ENCODE measurements at places on chromosomes 4 and X.

DNA sequence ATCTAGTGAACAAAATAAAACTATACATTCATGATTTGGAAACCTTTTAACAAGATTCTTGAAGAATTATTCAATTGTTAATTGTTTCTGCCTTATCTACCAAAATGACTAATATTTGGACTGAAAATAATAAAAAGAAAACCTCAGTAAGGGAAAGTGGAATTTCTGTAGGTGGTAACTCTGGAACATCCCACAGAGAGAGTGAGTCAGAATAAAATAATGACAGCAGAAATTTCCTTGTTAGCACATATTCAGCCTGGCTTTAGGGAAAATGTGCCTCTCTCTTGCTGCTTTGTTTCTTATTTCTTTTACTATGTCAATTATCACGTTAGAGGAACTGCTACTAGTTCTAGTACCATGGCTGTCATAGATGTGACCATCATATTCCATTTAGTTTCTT lies 421.5 kb upstream of the GNPDA2 start:
- DNase-seq, result no peak

DNA sequence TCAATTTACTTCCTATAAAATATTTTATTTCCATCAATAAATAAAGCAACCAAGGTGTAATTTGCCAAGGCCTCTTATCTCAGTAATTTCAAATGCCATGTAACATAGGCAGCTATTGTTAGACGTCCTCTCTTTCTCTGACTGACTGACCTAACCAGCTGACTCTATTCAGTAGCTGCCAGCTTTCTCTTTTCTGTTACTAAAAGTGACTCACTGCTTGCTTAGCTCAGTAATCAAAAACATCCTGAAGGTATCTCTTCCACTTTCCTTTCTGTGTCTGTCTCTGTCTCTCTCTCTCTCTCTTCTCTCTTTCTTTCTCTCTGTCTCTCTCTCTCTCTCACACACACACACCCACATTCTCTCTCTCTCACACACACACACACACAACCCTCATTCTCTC lies 134.2 kb downstream of the SPOCK3 start:
- peak; percentile 14 for DNase-seq

DNA sequence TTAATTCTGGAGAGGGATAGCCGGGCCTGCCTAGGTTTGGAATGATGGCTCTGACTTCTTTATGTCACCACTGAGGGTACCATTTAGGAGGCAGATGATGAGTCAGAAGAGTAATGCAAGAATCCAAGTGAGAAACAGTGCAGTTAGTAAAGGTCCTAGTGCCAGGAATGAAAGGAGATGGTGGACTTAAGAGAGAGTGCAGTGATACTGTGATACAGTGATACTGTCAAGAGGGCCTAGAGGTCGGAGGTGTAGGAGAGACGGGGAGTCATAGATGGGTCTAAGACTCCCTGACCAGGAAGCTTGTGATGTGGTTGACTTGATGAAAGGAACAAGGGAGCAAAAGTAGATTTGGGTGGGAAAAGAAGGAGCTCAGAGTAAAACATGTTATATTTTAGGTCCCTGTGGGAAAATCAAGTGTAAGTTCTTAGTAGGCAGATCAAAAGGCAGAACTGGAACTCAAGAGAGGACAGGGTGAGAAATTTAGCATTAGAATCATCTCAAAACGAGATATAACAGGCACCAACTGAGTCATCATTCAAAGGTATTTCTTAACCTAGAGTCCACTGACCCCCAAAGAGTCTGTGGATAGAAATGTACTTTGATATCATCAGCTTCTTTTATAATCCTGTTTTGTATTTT lies 85.0 kb downstream of the NFKB1 start:
- no peak for DNase-seq

DNA sequence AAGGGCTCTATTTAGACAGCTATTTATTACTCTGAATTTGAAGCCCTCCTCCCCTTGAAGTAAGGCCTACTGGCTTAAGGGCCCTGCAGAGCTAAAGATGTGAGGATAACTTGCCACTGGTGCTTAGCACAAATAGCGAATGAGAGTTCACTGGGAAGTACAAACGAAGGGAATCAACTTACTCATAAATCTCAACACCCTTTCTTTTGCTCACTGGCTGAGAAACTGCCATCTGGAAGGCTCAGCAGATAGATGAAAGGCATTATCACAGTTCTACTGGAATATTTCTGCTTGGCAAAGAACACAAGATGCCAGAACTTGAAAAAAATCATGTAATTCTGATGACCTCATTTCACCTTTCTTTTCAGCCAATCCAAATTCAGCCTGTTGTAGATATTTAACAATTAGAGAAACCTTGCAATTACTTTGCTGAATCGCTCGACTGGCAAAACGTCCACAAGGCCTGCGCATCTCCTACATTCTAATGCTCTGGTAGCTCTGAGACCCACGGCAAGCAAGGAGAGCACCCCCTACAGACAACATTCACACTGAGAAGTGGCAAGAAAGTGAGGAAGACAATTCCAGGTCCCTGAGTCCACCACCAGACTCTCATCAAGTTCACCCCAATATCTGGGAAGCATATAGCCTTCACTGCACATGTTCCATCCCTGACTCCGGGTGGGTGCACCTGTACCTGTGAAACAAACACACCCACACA lies 27.5 kb downstream of the TSPAN5 start:
- DNase-seq, result peak; percentile 70

- DNase-seq, result no peak
These were observed 333.2 kb upstream of the FGF13 start for GRCh38 chrX:139044680-139045079.

DNA sequence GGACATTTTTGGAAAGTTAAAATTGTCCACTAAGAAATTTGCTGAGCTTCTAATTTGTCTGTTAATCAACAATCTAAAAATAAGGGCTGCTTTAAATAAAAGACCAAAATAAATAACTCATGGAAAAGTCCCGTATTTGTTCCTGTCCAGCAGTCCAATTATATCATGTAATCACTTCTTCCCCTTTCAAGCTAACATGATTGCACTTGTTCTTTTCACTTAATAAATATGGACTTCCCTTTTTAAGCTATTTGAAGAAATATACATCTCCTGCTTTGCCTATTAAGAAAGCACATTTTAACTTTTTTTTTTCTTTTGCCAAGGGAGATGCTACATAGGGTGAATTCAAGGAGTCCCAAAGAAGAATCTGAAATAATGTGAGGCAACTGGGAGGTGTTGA lies 55.6 kb upstream of the FRAS1 start:
- DNase-seq, result no peak

DNA sequence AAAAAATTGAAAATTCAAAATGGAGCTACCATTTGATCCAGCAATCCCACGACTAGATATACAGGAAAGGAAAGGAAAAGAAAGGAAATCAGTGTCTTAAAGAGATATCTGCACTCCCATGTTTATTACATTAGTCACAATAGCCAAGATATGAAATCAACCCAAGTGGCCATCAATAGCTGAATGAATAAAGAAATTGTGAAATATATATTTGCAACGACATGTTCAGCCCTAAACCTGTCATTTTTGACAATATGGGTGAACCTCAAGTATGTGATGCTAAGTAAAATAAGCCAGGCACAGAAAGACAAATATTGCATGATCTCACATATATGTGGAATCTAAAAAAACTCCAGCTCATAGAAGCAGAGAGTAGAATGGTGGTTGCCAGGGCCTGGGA lies 155.1 kb downstream of the ANXA5 start:
- DNase-seq, result no peak

DNA sequence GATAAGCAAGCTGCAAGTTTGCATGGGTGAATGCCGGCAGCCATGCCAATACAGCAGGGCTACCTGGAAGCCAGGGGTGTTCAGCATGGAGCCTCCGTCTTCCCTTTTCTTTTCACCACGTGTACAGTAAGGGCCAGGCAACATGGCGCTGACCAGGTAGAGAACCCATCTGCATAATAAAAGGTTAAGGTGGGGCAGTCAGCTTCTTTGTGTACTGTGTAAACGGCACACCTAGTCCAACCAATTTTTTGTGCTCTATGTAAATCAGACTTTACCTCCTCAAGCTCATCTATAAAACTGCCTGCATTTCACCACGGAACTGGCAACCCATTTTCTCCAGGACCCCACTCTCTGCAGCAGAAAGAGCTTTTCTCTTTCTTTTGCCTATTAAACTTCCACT lies 286.8 kb upstream of the VCX3A start:
- DNase-seq, result no peak

DNA sequence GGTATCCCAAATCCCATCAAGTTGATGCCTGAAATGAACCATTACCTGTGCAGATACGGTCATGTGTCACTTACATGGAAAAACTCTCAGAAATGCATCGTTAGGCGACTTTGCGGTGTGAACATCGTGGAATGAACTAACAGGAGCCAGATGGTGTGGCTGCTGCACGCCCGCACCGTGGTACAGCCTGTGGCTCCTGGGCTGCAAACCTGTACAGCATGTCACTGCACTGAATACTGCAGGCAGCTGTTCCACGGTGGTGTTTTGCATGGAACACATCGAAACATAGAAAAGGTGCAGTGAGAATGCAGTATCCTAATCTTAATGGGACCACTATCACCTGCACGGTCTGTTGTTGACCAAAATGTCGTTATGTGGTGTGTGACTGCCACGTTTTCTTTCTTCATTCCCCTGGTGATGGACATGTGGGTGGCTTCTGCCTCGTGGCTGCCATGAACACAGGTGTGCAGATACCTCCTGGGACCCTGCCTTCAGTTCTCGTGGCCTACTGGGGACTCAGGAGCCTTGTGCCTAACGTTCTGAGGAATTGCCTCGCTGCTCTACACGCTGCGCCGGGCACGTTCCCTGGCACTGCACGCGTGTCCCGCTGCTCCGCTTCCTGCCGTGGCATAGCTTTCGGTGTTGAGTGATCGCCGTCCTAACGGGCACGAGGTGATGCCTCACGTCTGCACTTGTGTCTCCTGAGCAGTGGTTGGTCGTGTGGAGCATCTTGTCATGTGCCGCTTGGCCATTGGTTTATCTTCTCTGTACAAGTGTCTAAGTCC lies 18.5 kb downstream of the MAEA start:
- no peak for DNase-seq

GRCh38 chr4:76639288-76639687 lies 204.3 kb downstream of the SHROOM3 start:
- DNase-seq, result no peak

- DNase-seq, result no peak
These were observed 17.7 kb downstream of the IQSEC2 start for GRCh38 chrX:53263597-53264094.

GRCh38 chr4:148207068-148207467 lies 235.1 kb downstream of the NR3C2 start:
- no peak for DNase-seq

- no peak for DNase-seq
These were observed 4.7 kb downstream of the PDE6B start for GRCh38 chr4:629915-630641.

GRCh38 chrX:119238557-119238956 lies 2.5 kb downstream of the PGRMC1 start:
- DNase-seq, result no peak

DNA sequence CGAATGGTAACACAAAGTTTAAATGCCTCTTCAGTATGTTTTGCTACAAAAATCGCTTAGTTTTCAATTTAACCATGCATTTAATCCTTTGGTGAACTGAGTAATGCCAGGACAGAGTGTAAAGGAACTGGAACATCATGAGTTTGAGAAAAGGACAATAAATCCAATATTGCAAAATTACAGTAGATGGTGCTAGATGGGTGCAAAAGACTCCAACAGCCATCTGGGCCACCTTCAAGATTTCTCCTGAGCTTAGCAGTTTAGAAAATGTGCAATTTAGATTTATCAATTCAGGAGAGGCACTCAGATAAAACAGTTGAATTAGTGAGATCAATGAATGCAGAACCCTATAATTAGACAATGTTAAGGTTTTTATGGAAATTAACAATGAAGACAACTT lies 33.2 kb upstream of the MID1IP1 start:
- DNase-seq, result peak; percentile 0

DNA sequence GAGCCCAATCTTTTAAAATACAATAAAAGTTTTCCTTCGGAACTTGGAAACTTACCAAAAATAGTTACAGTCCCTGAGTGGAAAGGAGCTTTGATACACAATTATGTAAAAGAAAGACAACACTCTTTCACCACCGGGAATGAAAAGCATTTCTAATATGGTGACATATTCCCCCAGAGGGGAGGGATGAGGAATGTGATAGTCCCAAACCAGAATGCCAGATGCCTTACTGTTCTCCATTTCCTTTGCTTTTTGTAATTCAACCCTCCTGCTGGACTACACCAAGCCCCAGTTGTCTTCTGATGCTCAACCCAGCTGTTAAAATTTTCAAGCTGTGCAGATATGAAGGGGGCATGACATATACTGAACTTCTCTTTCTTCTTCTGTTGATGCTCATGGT lies 4.1 kb downstream of the PRIMPOL start:
- DNase-seq, result no peak

GRCh38 chr4:165656829-165657490 lies 216.1 kb upstream of the TLL1 start:
- DNase-seq, result no peak

DNA sequence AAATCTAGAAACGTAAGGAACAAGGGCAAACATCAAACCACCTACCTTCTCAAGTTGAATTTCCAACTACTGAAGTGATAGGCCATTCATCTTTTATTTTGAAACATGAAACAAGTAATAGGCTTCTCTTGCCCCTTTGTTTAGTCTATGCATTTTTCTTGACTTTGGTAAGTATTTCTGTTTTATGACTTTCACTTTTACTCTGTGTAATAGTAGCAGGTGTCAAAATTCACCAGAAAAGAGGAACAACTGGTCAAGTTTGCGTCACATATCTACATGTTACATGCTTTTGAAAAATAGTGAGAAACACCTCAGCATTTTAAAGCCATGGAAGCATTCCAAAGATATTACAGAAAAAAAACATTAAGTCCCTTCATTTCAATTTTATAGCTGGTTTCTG lies 157.1 kb upstream of the FTHL17 start:
- DNase-seq, result no peak

DNA sequence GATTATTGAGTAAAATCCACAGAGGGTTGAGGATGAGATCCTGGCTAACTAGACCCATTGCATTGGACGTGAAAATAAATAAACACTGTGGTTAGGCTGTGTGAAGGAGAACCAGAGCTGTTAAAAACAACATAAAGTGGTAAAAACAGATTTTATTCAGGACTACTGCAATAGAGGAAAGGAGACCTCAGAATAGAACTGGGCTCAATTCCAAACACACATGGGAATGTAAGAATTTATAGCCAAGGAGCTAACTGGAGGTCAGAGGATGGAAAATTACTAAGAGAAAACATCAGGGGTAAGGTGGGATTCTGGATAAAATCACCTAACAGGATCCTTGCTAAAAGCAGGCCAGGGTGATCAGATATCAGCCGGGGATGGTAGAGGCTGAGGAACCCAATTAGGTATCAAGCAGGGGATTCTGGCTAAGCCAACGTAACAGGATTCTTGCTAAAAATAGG lies 112.4 kb downstream of the RNF150 start:
- DNase-seq, result no peak

GRCh38 chrX:53073115-53073586 lies 9.0 kb upstream of the TSPYL2 start:
- DNase-seq, result no peak

- no peak for DNase-seq
These were observed 118.5 kb upstream of the VCX2 start for GRCh38 chrX:8289523-8289922.

All from NCI-H446 (cell line).